Aorta (tissue), 5 donors: ENCODE measurements at places on chromosomes 2 and 18. TPM values are rescaled to one million over a fixed set of nuclear protein-coding genes. Genes with fewer than 3 reads are reported as not detected.

RPE gene
- total RNA-seq: 50.6 TPM

PAX8 gene
- total RNA-seq: 0.87 TPM

DNA sequence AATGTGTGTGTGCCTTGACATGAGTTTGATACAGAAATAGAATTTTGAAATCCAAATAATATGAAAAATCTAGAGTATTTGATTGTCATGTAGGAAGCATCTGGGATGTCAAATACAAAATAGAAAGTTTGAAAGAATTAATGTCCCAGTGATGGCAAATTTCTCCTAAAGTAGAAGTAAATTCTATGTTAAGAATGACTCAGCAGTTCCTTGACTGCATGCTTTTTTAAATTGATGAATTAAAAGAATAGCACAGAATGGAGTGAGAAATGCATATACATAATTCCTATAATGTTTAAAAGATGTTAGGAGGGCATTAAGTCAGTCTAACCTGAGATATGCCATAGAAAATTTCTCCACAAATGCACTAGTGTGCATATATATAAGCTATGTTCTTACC is 357.5 kb downstream of the TMEM182 start:
- H3K27me3 ChIP-seq: no peaks in the 10 kb centered on the region
- no peaks in the 10 kb centered on the region for H3K36me3 ChIP-seq
- H3K27ac ChIP-seq: no peak overlapping the region
- DNase-seq: no peak

DNA sequence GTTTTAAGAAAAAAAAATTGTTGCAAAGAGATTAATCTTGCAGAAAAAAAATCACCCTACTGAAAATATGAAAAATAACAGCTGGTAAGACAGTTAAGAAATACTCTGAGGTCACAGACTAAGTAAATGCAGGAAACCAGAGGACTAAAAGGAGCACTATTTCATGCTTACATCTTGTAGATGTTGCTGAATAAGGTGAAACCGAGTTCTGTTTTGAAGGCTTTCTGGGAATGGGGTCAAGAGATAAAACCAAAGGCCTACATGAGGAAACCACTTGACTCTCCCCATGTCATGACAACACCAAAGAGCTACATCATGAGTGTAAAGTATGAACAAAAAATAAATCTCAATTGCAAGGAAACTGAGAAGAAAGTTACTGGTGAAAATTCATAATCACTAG is 197.6 kb downstream of the LRP1B start:
- H3K27me3 ChIP-seq: no peaks in the 10 kb centered on the region
- H3K4me3 ChIP-seq: no peak overlapping the region

DNA sequence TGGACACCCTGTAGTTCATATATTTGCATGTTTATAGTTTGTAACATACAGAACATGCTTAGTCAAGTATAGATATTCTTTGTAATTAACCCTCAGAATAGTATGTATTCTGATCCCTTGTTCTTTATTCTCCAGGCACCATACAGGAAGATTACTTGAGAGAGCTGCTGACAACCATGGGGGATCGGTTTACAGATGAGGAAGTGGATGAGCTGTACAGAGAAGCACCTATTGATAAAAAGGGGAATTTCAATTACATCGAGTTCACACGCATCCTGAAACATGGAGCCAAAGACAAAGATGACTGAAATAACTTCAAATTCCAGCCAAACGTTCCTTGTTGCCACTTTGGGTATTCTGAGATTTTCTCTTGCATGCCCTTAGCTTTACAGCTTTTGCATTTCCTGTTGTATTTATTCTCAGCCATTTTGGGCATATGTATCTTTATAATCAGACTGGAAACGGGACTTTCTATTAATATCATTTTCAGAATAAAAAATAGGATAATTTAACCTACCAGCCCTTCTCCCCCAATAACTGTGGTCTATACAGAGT is 6.2 kb upstream of the MYL12B start:
- peak overlapping the region; percentile 67 for H3K27ac ChIP-seq
- H3K36me3 ChIP-seq: peaks cover 2% of the 10 kb centered on the region

- H3K27ac ChIP-seq: no peak overlapping the region
- no peak for DNase-seq
- no peaks in the 10 kb centered on the region for H3K4me1 ChIP-seq
- H3K36me3 ChIP-seq: no peaks in the 10 kb centered on the region
Measured at GRCh38 chr2:61045226-61045625, 20.4 kb upstream of the SANBR start.

DNA sequence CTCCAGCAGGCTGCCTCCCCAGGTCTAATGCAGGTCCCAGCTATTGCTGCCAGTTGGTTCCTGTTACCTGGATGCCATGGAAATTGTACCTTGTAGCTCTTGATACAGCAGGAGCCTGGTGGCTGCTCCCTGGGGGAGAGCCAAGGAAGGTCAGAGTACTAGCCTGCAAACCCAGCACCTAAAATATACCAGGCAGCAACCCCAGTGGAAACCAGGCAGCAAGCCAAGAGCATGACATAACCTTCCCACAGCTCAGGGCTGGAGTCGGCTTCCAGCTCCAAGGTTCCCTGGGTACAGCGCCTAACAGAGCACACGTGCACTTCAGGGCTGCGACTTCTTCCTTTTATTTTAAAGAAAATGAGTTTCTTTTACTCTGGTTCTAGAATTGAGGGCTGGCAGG is 30.3 kb downstream of the TNP1 start:
- no peaks in the 10 kb centered on the region for H3K36me3 ChIP-seq
- no peaks in the 10 kb centered on the region for H3K4me1 ChIP-seq

- no peaks in the 10 kb centered on the region for H3K36me3 ChIP-seq
- no peak overlapping the region for H3K4me3 ChIP-seq
- no peak overlapping the region for H3K27ac ChIP-seq
- no peaks in the 10 kb centered on the region for H3K27me3 ChIP-seq
- peak; percentile 79 for DNase-seq
Measured at GRCh38 chr18:79526468-79527460, 131.0 kb downstream of the NFATC1 start.

- no peaks in the 10 kb centered on the region for H3K27me3 ChIP-seq
- DNase-seq: peak; percentile 90
- H3K27ac ChIP-seq: peak overlapping the region; percentile 59
- no peak overlapping the region for H3K4me3 ChIP-seq
- H3K36me3 ChIP-seq: no peaks in the 10 kb centered on the region
Measured at GRCh38 chr2:233210843-233211547, 40.5 kb upstream of the ATG16L1 start.

GRCh38 chr18:68979737-68980136 is 181.9 kb downstream of the CCDC102B start:
- H3K4me3 ChIP-seq: no peak overlapping the region
- no peaks in the 10 kb centered on the region for H3K36me3 ChIP-seq
- H3K27ac ChIP-seq: no peak overlapping the region
- no peaks in the 10 kb centered on the region for H3K27me3 ChIP-seq
- DNase-seq: no peak

GRCh38 chr2:48901416-48901815 is 145.9 kb upstream of the LHCGR start:
- no peaks in the 10 kb centered on the region for H3K27me3 ChIP-seq
- no peaks in the 10 kb centered on the region for H3K4me1 ChIP-seq
- no peak for DNase-seq
- H3K36me3 ChIP-seq: no peaks in the 10 kb centered on the region
- H3K4me3 ChIP-seq: no peak overlapping the region

- no peaks in the 10 kb centered on the region for H3K27me3 ChIP-seq
- no peak overlapping the region for H3K4me3 ChIP-seq
- DNase-seq: no peak
- H3K27ac ChIP-seq: no peak overlapping the region
- no peaks in the 10 kb centered on the region for H3K36me3 ChIP-seq
Measured at GRCh38 chr2:215031321-215031720, 107.1 kb downstream of the ABCA12 start.

ARHGEF33 gene
- total RNA-seq: 3.7 TPM

DNA sequence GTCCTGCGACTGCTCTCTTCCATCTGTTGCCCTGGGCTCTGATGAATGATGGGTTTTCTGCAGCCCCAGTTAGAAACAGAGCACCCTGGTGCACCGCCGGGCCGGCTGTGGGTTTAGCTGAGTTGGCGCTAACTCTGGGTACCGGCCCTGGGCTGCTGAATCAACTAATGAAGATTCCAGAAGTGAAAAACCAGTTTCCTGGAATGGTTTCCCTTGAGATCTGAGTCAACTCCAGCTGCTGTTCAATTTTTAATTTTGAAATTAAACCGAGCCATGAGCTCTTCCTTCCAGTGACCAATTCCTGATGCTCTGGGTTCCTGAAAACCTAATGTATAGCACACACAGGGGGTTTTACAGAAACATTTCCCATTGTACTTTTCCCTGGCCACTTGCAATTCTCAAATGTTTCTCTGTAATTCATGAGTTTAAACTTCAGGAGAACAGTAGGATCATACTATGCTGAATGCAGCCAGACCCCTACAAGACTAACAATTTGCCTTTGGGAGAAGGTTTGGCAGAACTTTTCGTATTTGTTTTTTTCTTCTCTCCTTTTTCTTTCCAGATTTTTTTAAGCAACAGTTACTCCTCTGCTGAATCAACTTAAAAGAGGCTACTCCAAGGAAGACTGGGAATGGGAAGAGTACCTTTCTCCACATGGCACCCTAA is 5.5 kb downstream of the COL6A3 start:
- H3K4me1 ChIP-seq: no peaks in the 10 kb centered on the region
- DNase-seq: peak; percentile 60
- H3K36me3 ChIP-seq: no peaks in the 10 kb centered on the region
- peak overlapping the region; percentile 14 for H3K4me3 ChIP-seq
